ENCODE measurements at places on chromosomes 11 and 22.

- DNase-seq: no peak
Measured at GRCh38 chr11:125976156-125976555, 30.3 kb downstream of the VSIG10L2 start.

DNA sequence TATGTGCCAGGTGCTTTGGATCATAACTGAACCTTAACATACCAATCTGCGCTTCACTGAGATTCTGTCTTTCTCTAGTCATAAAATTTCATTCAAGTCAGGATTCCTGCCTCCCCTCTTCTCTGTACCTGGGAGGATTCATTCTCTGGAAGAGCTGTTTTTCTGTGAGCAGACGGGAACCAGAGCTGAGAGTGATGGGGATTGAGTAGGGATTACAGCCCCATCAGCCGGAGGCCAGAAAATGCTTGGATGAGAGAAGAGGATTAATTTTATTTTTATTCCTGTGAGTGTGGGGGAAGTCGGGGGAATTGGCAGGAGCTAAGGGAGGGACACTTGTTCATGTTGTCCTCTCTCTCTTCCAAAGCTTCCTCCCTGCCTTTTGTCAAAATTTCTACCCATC is 4.7 kb downstream of the STX3 start:
- no peak for DNase-seq

DNA sequence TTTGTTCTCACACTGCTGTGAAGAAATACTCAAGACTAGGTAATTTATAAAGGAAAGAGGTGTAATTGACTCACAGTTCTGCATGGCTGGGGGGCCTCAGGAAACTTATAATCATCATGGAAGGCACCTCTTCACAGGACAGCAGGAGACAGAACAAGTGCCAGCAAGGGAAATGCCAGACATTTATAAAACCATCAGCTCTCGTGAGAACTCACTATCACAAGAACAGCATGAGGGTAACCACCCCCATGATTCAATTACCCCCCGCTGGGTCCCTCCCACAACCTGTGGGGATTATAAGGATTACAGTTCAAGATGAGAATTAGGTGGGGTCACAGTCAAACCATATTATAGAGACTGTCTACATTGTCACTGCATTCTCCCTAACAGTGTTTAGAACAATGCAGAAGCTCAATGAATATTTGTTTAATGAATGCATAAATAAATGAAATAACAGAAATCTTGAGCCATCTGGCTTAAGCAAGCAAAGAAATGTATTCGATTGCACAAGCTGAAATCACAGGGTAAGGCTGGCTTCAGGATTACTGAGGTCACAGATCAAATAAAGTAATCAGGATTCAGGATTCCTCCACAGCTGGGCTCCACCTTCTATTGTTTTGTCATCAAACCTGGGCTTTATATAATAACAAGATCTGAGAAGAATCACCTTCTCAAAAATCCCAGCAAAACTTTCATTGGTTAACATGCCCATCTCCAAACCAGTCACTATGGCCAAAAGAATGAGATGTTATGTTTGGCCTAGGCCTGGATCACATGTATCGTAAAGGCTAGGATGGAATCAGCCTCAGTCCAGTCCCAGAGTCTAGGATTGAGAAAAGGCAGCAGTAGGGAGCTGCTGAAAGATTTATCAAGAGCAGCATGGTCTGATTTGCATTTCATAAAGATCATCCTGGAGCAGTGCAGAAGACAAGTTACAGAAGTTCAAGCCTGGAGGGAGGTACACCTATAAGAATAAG is 137.8 kb upstream of the UBASH3B start:
- no peak for DNase-seq

DNA sequence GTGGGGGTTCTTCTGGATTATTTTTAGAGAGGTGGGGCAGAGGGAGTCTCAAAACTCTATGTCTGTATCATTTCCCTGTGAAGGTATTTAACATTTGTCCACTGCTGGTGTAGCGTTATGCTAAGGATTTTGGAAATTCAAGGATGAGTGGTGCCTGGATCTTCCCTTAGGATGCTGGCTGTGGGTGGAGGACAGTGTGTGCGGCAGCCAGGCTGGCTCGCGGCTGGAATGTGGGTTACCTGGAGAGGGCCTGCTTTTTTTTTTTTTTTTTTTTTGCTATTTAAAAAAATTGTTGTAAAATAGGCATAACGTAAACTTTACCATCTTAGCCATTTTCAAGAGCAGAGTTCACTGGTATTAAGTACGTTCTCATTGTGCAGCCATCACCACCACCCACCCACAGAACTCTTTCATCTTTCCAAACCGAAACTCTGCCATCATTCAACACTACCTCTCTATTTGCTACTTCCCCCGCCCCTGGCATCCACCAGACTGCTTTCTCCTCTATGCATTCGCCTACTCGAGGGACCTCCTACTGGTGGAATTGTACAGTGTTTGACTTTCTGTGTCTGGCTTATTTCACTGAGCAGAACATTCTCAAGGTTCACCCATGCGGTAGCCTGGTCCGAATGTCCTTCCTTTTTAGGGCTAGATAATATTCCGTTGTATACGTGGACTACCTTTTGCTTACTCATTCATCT is 67.1 kb downstream of the PARVB start:
- no peak for DNase-seq

- DNase-seq: no peak
Measured at GRCh38 chr22:49633010-49633324, 194.7 kb downstream of the BRD1 start.

GRCh38 chr11:108975641-108976071 is 310.8 kb downstream of the DDX10 start:
- no peak for DNase-seq

DNA sequence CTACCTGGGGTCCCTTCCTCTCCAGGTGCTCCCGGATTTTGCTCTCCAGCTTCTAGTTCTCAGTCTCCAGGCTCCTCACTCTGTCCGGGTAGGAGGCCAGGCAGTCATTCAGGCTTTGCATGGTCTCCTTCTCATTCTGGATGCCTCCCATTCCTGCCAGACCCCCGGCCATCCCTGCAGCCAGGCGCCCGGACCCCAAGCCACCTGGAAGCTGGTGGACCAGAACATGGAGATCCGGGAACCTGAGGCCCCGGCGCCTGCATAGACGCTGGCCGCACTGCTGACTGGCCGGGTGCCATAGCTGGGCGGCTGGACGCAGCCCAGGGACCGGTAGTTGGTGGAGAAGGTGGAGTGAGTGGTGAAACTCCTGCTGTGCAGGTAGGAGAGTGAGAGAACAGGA is 8.0 kb upstream of the OR52L1 start:
- no peak for DNase-seq

DNA sequence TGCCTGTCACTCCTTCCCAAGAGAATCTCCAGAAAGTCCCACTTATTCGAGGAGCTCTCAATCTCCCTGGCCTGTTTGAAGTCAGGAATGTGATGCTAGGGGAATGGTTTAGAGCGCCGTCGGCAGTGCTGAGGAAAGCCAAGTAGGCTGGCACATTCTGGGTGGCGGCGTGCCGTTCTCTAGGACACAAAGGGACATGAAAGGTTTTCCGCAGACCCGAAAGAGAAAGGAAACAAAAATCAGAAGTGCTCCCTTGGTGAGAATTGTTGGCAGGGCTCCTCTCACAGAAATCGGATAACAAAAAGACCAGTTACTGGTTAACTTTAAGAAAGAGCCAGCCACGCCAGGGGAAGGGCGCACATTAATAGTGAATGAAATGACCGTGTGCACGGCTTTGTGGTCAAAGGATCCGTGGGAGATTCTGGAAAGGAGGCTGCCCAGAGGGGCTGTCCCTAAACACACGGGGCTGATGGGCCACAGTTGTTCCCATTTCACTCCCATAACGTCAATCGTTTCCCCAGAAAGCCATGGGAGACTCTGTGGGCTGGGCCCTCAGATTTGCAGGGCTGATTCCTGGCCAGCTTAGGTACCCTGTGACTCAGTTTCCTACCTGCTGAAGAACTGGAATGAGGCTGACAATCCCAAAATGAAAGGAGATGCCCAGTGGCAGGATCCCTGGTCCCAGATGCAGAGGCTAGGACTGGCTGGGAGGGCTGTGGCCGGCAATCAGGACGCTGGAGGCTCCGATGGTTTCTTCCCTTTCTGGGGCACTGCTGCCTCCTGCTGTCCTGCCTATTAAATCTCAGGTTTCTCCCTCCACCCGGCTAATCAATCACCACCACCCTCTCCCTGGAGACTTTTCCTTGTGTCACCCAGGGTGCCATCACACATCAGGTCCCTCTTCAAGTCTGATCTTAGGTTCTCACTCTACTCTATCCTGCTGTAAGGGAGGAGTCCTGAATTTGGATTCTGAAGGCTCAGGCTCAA is 82.3 kb downstream of the RCN1 start:
- no peak for DNase-seq

DNA sequence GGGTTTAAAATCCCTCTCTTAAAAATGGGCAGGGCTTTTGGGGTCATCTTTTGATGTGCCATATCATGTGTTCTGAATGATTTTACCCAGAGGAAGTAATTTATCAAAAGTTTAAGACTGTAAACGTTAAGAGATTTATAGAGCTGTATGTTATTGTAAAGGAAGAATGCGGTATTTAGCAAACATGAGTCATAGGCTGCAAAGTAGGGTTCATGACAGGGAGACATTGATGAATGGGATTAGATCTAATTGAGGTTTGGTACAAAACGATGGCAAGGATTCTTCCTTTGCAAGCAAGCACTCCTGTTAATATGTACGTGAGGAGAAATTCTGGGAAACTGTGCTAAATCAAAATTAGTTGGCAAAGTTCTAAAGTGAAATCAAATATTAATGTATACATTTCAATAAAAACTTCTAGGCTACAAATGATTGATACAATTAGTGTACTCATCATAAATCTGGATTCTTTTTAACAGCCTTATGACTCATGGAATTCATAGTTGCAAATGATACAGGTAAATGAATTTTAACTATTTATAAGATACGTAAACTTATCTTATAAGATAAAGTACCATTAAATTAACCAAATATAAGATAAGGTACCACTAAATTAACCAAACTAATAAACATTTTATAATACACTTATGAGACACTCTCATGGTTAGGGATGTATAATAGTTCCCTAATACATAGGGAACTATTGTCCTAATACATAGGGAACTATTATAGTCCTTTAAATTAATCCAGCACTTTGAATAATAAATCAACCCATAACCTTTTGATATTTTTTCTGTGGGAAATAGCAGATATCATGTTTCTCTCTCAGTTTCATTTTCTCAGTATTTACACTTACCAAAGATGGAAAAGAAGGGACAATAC is 58.4 kb downstream of the KIF18A start:
- DNase-seq: no peak

DNA sequence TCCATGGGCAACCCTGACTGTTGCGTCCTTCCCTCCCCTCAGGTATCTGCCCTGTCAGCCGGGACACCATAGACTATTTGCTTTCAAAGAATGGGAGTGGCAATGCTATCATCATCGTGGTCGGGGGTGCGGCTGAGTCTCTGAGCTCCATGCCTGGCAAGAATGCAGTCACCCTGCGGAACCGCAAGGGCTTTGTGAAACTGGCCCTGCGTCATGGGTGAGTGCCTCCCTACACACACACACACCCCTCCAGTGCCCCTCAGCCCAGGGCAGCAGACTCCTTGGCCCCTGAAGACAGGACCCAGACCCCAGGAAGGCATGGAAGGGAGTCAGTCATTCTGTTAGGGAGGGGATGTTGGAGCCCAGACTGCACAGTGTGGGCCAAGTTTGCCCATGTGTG is 17.9 kb upstream of the UVRAG start:
- DNase-seq: no peak

DNA sequence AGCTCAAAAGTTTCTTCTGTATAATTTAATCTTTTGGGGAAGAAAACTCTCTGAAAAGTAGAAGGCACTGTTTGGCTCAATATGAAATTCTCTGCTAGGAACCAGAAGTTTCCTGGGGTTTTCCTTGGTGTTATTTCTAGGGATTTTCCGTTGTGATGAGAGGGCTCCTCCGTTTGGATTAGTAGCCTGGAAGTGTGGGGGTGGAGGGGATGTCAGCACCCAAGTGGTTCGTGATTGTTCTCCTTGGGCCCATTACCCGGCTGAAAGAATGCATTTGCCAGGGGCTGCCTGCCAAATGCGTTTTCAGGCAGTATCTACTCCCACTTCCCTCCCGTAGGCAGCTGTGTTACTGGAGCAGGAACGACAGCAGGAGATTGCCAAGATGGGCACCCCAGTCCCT is 4.3 kb downstream of the SF3B2 start:
- DNase-seq: no peak

- no peak for DNase-seq
Measured at GRCh38 chr11:74694136-74694930, 36.9 kb downstream of the CHRDL2 start.

DNA sequence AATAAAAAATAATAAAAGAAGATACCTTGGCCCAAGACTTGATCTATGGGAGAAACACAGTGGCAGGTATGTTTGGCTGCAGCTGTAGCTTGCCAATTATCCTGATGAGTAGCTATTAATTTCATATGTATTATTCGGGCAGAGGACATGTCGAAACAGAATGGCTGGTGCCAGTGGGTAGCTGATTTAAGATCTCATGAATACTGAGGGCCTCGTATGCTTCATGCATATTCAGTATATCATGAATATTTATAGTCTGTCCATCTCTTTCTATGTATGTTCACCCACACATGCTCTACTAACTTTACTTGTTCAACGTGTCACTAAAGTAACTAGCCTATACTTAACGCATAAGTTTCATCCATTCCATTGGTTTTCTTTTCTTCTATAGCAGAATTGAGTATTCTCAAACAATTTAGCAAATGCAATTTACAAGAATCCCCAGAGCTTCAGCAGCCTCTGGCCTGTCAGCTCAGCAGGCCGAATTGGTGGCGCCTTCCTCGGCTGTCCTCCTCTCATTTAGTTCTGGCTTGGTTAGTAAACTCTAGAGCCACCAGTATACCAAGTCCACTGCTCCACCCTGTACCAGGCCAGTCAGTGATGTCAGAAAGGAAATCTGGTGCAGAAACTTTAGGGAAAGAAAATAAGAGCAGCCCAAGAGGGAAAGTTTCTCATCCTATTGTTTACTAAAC is 17.9 kb downstream of the ART5 start:
- no peak for DNase-seq

GRCh38 chr11:19276859-19277808 is 36.4 kb upstream of the E2F8 start:
- no peak for DNase-seq

DNA sequence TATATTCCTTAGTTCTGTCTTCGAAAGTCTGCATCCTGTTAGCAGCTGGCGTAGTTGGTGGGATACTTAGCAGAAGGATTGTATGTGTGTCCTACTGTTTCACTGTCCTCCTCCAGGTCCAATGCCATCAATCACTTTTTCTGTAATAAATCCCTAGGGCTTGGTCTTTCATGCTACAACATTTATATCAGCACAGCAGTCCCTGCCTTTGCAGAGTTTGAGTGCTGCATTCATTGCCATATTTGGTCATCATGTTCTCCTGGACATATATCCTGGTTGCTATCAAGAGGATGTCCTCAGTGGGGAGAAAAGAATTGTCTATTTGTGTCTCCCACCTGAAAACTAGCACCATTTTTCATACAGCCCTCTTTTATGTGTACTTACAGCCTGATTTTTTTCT is 67.0 kb downstream of the OR5AK2 start:
- DNase-seq: no peak
